ENCODE measurements at places on chromosomes 11 and 22.
A peak's percentile ranks its signal among the peaks of the same experiment; 100 is the strongest.

GRCh38 chr11:11426226-11426952 lies 73.3 kb upstream of the CSNK2A3 start:
- no peak for DNase-seq

GRCh38 chr11:27716216-27716615 lies 16.0 kb upstream of the BDNF start:
- DNase-seq, result no peak

DNA sequence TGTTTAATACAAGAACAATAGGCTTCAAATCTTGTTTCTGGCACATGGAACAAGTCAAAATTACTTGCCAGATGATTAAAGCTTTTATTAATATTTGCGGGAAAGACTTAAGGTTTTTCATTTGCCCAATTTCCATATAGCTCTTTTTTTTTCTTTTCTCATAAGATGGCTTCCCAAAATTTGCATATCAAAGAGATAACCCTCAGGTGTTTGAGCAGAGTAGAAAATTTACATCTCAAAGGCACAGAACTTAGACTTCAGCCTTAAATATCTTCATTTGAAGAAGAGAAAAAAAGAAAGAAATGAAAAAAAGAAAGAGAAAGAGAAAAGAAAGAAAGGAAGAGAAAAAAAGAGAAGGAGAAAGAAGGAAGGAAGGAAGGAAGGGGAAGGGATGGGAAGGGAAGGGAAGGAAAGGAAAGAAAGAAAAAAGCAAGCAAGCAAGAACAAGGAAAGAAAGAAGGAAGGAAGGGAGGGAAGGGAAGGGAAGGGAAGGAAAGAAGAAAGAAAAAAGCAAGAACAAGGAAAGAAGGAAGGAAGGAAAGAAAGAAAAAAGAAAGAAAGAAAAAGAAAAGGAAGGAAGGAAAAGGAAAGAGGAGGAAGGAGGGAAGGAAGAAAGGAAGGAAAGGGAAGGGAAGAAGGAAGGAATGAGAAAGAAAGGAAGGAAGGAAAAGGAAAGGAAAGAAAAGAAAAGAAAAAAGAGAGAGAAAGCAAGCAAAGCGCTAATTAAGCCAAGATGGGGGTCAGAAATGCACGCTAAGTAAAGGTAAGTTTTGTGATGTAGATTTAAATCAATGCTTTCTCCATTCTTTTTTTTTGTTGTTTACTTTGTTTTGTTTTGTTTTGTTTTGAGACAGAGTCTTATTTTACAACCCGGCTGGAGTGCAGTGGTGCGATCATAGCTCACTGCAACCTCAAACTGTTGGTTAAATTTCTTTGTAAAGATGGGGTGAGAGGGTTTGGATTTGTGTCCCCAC lies 20.2 kb upstream of the IFITM3 start:
- DNase-seq, result no peak

GRCh38 chr11:20668131-20668809 lies 1.1 kb upstream of the NELL1 start:
- DNase-seq, result no peak

DNA sequence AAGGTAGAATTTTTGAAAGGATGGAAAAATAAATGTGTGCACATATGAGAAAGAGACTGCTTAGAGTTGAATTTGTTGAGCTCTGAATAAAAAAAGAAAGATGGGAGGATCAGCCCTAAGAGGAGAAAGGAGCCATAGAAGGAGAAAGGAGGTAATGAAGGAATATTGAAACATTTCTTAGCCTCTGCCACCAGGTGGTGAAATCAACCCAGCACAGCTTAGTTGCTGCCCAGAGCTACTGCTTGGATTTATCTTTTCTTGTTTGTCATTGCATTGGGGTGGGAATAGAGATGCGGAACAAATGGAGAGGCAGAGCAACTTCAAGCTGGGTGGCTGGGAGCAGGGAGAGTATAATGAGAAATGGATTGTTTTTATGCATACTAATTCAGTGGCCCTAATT lies 80.4 kb downstream of the SERGEF start:
- no peak for DNase-seq

GRCh38 chr11:130050257-130050656 lies 19.4 kb upstream of the APLP2 start:
- DNase-seq, result no peak

DNA sequence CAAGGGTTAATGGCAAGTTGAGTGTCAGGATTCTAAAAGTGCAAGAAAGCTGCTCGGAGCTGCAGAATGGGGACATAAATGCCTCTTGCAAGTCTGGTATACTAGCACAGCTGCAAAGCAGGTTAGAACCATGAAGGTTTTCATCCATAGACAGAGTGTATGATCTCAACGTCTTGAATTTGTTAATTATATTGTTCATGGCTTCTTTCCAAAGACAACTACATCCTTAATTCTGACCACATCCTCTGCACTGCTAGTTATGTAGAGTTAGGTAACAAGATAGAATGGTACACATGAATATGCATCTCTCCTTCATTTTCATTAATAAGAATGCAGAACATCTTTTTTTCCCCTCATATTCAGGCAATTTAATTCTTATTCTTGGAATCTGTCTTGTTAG lies 34.2 kb downstream of the EXPH5 start:
- peak; percentile 55 for DNase-seq

- DNase-seq, result no peak
These were observed 2.7 kb upstream of the RTN4RL2 start for GRCh38 chr11:57457643-57458023.

DNA sequence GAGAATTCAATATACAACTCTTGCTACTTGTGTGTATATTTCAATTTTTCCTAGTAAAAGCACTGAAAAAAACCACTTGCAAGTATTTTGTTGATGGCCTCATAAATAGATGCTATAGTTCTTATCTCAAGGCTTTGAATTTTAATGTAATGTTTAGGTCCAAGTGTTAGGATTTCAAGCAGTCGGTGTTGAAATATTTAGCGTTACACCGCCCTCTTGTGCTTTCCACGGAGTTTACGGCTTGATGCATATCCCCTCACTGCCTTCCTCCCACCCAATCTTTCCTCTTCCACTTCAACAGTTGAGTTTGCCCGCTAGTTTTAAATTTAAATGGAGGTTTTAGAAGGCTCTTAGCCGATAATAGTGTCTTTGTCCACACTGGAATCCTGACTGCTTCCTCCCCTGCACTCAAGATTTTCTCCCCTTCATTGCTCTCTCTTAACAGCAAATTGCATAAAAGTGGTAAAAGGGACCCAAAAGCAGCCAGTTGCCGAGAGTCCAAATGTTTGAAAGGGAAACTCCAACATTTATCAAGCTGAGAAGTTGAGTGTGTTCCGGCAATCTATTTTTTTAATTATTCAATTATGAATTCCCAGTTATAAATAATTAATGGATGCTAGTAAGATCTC lies 25.9 kb upstream of the HTATIP2 start:
- no peak for DNase-seq

GRCh38 chr11:57751676-57752253 lies at the start of gene BTBD18:
BTBD18 (minus strand) TSS chr11:57751819; CDS start chr11:57751188, 631 bp downstream.
- DNase-seq, result no peak

GRCh38 chr11:35658020-35658948 lies 4.3 kb upstream of the TRIM44 start:
- no peak for DNase-seq

DNA sequence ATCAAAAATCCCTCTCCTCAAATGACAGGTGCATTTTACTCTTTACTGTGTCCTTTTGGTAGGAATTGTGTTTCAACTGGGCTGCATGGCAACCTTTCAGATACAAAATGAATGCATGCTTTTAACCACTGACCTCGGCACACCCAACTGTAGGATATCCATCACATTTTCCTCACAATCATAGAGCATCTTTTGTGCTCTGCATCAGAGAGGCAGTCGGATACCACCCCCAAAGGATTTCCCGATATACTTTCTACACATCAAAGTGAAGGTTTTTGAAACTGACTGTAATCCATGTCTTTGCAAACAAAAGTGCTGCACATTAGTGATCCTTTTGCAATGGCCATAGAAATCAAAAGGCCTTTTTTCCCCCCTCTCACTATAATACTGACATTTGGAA lies 9.1 kb downstream of the ME3 start:
- DNase-seq, result no peak

DNA sequence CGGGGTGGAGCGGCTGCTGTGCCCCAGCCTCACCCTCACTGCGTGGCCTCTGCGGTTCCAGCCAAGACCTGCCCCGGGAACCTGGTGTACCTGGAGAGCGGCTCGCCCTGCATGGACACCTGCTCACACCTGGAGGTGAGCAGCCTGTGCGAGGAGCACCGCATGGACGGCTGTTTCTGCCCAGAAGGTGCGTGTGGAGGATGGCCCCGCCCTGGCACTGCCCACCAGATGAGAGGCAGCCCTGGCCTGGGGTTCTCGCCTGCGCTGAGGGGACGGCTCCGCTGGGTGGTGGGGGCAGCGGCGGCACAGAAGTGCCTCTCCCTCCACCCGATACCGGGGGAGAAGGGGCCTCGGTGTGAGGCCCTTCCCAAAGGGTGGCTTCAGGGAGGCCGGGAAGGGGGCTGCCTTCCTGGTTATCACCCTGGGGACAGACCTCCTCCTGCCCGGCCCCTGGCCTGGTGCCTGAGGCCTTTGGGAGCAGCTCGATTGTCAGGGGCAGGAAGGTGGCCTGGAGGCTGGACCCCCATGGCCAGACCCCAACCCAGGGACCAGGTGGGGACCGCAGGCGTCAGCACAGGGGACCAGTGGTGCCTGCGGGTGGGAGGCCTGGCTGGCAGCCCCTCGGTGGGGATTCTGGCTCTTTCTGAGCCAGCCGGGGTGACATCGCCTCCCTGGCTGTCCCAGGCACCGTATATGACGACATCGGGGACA lies 7.1 kb downstream of the MUC2 start:
- DNase-seq, result no peak

- DNase-seq, result no peak
These were observed 1.8 kb upstream of the RASD2 start for GRCh38 chr22:35538801-35539321.

- DNase-seq, result no peak
These were observed 28.9 kb downstream of the CD5 start for GRCh38 chr11:61131186-61131585.

GRCh38 chr11:65492387-65492636 lies 6.5 kb upstream of the MALAT1 start:
- DNase-seq, result no peak

- no peak for DNase-seq
These were observed 6.5 kb downstream of the RAB36 start for GRCh38 chr22:23151827-23152226.

DNA sequence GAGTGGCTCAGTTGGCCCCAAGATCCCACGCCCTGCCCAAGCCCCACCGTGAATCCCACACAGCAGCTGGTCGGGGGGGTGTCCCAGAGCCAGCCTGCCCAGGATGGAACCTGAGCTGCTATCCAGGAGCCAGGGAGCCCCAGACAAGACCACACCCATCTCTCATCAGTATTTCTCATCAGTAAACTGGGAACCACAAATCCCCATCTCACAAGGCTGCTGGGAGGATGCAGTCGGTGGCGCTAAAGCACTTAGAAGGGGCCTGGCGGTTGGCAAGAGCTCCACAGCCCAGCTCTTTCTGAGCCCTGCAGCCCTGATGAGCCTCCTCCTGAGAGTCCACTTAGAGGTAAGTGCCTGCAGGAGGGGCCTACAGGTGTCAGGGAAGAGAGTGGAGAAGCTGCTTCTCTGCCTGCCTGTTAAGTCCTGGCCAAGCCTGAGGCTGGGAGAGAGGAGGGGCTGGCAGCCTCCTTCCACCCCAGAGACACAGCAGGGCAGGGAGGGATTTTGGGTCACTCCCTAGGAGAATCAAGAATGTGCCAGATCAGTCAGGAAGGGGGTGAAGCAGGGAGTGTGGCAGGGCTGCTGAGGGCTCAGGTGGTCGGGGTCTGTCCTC lies 6.1 kb downstream of the FADS3 start:
- DNase-seq, result no peak

DNA sequence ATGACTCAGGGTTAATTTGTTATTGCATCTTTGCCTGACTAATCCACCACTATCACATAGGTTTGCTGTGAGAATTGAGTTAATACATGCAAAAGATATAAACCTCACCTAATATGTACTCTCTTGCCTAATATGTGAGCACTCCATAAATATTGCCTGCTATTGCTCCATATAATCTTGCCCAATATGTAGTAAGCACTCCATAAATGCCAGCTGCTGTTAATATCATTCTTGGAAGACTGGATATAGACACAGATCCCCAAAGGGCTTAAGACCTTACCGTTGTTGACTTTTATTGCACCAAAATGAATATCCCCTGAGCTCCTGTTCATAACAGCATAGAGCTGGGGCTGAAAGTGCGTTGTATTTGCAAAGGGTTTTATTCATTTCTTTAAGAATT lies 27.0 kb upstream of the LRRC55 start:
- DNase-seq, result peak; percentile 8

GRCh38 chr11:8248786-8249185 lies 14.9 kb downstream of the LMO1 start:
- DNase-seq, result no peak
